Stimulated activated CD4-positive, alpha-beta T cell treated with anti-CD3 and anti-CD28 coated beads, Interleukin-1b, Interleukin-23, amount 100 ng/mL, for 1 hour (primary cell): ENCODE measurements at places on chromosomes 16 and 17.

GRCh38 chr17:4247971-4248388 is 15.8 kb downstream of the ANKFY1 start:
- no peak for DNase-seq

DNA sequence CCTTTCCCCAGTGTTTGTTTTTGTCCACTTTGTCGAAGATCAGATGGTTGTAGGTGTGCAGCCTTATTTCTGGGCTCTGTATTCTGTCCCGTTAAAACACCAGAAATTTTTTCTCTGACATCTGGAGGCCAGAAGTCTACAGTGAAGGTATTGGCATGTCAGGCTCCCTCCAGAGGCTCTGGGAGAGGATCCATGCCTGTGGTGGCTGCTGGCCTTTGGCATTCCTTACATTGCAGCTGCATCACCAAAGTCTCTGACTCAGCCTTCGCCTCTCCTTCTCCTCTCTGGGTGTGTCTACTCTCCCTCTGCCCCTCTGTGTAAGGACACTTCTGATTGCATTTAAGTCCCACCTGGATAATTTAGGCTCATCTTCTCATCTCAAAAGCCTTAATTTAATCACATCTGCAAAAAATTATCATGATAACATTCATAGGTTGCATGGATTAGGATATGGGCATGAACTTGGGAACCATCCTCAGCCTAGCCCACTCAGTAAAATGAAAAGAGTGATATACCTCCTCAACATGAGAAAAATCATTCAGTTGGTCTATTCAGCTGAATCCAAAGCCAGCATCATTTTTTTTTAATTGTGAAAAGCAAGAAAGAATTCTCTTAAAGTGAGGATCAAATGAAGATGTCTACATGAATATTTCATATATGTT is 78.0 kb downstream of the MAP2K6 start:
- DNase-seq, result no peak

DNA sequence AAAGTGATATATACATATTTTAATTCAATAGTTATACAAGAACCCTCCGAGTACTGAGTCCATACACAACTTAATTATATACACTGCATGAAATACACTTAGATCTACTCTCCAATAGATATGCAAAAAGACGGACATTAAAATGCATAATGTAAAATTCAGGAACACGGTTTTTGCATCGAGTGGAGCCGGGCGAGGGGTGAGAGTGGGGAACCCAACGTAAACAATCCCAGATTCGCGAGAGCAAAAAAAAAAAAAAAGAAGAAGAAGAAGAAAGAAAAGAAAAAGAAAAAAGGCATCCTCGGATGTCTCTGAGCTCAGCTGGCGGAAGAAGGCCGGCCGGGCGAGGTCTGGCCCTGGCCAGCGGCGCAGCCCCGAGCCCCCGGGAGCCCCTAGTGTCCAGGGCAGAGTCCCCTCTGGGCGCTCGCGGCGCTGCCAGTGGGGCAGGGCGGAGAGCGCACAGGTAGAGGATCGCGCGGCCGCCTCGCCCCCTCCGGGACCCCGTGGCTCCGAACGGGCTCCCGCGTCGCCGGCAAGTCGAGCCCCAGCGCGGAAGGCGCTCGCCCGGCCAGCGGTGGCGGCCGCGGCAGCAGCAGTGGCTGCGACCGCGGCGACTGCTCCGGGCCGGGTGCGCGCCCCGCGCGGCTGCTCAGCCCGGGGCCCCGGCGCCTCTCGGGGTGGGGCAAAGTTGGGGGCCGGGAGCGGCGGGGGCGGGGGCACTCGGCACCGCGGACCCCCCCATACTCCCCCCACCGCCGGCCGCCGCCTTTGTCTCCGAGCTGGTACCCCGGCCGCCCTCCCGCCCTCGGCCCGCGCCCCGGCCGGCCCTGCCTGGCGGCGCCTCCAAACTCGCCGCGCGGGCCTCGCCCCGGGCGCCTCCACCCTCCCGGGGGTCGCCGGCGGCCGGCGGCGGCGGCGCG is 9.6 kb upstream of the ZFHX3 start:
- DNase-seq, result no peak

DNA sequence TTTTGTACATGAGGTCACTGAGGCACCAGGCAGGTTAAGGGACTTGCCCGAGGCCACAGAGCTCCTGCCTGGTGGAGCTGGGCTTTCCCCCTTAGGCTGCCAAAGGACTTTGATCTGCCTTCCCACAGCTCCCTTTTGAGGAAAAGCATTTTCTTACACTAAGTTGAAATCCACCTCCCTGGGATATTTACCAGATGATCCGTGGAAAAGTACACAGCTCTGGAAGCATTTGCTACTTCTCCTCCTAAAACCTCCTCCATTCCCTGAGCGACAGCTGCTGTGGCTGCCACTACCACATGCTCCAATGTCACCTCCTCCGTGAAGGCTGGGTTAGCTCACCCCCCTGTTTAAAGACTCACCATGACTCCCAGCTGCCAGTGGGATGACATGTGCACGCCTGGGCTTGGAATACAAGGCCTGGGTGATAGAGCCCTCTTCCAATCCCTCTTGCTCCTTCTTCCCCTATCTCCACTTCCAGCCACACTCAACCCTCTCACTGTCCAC is 1.2 kb upstream of the MPRIP start:
- no peak for DNase-seq

GRCh38 chr16:28149011-28149888 is 62.5 kb downstream of the XPO6 start:
- DNase-seq, result no peak
